ENCODE measurements at places on chromosomes 4 and X.

- DNase-seq, result no peak
Observed at GRCh38 chr4:8085491-8086117, 73.0 kb downstream of the ABLIM2 start.

DNA sequence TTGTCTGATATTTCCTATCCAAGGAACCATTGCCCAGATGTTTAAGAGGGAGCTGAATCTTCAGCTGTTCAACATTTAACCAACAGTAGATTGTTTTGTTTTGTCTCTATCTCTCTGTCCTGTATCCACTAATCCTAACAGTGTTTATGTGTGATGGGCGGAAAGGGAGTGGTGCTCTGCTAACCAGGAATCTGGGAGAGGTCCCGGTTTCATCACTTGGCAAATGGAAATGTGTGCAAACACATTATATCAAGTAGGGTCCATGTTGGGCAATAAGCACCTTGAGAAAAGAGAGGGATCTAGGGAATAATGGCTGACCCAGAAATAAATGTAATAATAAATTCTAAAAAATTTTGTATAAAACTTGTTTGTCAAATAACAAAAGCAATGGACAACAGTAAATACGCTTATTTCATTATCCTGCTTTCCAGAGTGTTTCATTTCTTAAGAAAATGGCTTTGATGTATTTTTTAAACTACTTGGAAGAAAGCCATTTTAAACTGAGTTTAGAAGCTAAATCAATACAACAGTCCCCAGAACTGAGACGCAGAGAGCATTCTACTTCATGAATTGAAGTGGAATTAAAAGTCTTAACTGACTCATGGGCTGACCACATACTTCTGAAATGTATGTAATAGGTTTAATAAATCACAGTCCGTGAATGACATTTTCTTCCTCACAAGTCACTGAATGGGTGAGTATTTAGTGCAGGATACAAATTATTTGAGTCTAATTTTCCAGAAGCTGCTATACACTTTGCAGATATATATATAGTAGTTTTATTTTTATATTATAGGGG lies 55.8 kb downstream of the EMCN start:
- peak; percentile 9 for DNase-seq

GRCh38 chr4:39613093-39613656 lies 25.5 kb downstream of the SMIM14 start:
- no peak for DNase-seq

- DNase-seq, result no peak
Observed at GRCh38 chr4:166895771-166896170, 338.5 kb downstream of the SPOCK3 start.

DNA sequence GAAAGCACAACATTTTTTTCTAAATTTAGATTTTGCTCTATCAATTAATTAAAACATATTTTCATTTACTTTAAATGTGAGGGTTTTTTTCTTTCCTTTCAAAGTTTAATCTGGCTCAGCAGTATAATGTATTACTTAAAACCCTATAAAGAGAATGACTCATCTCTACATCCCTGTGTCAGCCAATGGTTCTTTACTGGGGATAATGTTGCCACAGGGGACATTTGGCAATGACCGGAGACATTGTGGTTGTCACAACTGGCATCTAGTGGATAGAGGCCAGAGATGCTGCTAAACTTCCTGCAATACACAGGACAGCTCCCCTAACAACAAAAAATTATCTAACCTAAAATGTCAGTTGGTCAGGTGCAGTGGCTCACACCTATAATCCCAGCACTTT lies 53.8 kb downstream of the SYNPO2 start:
- no peak for DNase-seq
